Stimulated activated CD4-positive, alpha-beta T cell treated with anti-CD3 and anti-CD28 coated beads, Interleukin-15, amount 100 ng/mL, for 1 hour (primary cell): ENCODE measurements at places on chromosomes 1 and 21.

DNA sequence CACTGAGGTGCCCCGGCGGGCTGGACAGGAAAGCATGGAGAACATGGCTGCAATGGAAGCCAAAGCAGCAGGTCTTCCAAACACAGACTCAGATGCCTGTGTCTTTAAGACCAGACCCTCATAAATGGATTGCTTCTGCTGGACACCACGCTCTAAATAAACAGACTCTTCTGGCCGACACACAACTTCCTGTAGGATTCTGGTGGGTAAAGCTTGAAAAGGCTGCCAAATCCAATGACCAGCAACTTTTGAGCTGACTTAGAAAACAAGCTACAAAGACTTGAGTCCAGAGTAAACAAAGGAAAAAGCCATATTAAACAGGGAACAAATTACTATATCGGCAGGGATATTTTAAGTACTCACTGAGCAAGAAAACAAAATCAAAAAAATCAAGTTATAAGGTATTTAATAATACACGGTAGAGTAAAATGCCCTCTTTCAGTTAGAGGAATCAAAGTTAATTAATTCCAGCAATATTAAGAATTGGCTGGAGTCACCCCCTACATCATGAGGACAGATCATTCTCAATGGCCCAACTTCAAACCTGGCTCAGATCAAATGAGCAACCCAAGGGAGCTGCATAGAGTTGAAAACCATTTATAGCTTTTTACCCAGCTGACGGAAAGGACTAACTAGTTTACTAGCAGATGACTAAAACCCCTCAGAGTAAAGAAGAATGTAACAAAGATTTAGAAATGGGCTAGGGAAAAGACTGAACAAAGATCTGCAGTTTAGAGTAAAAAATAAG lies 102.4 kb downstream of the TGFBR3 start:
- DNase-seq = no peak

GRCh38 chr1:43135857-43136781 lies 36.0 kb downstream of the EBNA1BP2 start:
- DNase-seq = no peak

- DNase-seq = no peak
Measured at GRCh38 chr1:225445639-225446594, 18.1 kb upstream of the LBR start.

GRCh38 chr21:35528116-35529042 lies 479.3 kb upstream of the RUNX1 start:
- DNase-seq = peak; percentile 13

DNA sequence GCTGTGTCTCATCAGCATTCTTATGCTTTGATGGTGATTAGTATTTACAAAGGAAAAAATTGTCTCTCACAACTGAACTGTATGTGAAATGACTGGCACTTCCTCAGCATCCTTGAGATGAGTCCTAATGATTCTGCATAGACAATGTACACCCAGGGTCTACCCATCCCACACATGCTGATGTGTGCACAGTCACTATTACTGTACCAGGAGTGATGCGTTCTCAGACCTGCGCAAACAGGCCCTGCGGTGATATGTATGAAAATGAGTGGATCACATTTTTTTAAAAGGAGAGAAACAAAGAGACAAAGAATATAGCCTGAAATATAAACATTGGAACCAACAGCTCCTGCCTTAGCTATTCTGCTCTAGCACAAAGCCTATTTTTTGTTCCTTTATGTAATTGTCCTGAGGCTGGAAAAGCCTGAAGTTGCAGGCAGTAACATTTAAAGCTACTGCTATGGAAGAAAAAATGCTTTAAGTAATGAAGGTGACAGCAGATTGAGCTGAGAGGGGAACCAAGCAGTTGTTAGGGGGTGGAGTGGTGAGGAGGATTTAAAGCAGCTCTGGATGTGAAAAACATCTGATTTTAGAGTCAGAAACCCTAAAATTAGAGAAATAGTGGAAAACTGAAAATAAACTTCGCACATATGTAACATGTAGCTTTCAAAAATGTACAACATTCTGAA lies 5.5 kb downstream of the RCAN1 start:
- no peak for DNase-seq

DNA sequence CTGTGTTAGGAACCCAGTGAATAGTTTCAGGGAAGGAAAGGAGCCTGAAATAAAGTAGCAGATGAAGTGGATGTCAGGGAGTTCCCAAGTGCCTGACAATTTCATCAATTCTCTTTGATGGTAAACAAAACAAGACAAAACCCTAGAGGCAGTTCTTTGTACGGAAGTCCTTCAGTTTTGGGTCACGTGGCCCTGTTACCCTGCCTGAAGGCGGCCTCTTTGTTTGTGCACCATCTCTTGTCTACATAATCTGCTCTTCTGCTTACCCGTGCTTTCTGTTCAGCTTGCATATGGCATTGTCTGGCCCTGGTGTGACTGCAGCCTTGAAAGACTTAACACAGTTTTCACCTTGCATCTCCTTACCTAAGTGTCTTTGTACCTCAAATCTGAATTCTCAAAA lies 166.7 kb upstream of the DUSP10 start:
- no peak for DNase-seq

GRCh38 chr1:112729909-112730308 lies 14.8 kb upstream of the PPM1J start:
- DNase-seq = no peak

DNA sequence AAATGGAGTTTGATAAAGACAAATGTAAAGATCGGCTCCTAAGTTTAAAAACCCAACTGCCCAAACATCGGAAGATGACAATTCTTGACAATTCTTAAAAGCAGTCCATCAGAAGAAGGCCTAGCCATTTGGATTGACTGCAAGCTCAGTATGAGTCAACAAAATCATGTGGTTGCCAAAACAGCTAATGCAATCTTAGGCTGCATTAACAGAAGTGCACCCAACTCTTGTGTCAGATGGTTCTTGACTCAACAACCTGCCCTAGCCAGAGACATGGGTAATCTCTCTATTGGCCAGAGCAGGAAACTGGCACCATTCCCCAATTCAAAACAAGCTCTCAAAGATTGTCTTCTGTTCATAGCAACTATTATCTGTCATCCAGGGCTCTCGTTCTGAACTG lies 9.9 kb upstream of the NCF2 start:
- no peak for DNase-seq

DNA sequence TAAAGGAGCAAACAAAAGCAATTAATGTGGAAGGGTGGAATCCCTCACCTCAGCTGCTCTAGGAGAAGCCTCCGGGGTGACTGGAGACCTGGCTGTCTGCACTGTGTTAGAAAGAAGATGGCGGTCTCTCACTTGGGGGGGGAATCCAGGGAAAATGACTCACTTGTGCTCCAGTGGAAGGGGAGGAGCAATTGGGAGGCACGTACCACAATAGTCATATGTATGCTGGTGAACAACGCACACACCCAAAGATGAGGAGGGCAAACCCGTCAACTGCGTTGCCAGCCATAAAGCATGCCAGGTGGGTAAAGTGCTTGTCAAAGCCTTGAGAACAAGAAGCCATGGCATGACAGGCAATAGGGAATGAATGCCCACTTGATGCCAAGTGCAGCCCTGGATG lies 22.1 kb downstream of the PLEKHA6 start:
- DNase-seq = no peak

DNA sequence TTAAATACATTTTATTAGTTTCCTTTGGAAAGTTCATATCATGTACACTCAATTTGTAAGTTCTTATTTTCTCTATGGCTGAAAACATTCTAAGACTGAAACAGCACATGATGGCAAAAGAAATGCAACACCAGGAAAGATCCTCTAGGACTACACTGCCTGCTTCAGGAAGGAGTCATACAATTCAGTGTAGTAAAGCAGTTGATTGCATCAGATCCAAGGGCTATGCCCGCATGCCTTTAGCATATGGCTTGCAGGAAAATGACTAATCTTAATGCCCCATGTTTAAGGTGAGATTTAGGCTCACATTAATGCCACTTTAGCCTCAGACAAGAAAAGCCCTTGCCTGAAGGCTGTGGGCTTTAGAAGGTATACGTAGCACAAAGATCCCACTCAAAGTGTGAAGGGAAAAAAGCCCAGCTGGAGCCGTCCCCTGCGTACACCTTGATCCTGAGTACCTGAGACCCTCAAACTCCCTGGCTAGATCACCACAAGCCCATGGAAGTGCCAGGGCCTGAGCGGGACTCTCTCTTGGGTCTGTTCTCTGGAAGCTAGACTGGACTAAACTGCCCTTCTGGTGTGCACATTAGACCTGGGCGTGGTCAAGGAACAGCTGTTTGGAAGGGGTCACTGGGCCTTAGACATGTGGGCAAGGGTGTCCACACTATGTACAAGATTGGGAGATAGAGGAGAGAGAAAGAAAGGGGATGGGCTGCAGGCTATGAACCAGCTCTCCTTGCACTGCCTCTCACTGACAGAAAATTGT lies 52.9 kb downstream of the ESRRG start:
- no peak for DNase-seq

DNA sequence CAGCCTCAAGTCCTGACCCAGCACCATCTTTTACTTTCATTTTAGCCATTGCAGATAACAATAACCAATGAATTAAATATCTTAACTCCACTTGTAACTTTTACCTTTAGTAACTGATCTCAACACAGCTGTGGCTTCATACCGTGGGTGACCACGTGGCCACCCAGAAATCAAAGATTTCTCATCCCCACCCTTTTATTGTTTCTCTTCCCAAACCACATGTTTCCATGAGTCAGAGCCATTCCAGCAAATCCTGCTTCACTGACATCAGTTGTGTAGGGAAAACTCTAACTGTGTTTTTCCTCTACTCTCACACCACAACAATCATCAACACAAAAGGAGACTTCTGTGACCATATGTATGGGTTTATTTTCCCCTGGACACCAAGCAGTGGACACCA lies 25.1 kb upstream of the BRDT start:
- DNase-seq = no peak

DNA sequence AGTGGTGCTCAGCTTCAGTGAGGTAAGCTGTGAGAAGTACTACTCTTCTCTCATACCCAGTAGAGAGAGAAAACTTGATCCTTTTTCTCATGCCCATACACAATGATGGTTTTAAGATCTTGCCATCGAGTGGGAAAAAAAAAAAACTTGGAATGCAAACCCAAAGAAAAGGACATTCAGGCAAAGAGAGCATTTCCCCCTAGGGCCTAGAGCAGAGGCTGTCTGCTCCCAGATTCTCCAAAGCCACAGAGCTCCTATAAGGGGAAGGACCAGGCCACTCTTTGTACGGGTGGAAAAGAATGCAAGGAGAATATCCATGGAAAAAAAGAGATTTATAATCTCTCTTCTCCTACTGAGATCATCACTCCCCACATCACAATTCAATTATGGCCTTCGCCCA lies 34.9 kb downstream of the MROH9 start:
- no peak for DNase-seq

GRCh38 chr1:210262167-210262896 lies 29.7 kb downstream of the SERTAD4 start:
- DNase-seq = no peak

DNA sequence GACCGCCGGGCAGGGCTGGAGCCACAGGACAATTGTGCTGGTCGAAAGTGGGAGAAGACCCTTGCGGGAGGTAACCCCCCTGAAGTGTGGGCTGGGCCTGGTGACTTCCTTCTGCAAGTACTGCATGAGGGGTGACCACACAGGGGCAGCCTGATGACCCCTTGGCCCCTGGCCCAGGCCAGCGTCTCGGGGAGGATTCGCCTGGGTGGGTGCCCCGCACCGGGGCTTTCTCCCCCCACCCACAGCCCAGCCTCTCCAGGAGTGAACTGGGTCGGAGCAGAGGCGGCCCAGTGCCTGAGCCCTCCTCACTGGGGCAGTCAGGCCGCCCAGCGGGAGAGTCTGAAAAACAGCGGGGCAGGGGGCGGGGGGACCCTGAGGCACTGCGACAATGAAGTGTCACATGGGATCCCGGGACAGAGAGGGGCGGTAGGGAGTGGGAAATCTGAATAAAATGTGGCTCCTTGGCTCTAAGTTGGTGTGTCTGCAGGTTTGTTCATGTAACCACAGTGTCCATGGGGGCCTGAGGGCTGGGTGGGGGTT lies 1.6 kb upstream of the DNMT3L start:
- DNase-seq = no peak

DNA sequence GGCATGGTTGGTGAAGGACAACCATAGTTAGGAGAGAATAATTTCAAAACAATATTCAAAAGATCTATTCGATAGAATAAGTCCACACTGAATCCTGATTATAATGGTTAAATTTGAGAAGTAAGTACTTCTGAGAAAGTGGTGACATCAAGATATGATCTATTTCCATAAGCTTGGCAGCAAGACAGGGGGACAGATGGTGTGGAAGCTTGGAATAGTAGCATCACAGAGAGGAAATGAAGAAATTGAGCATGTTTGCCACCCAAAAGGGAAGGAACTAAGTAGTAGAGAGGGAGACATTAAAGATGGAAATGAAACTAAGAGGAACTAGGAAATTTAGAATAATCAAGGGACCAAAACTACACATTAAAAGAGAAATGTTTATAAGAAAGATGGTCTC lies 94.5 kb downstream of the OLFM3 start:
- DNase-seq = no peak

GRCh38 chr1:165629848-165630628 lies 996 bp upstream of the MGST3 start:
- no peak for DNase-seq

GRCh38 chr1:207218512-207219362 lies 102.7 kb upstream of the CD55 start:
- no peak for DNase-seq

DNA sequence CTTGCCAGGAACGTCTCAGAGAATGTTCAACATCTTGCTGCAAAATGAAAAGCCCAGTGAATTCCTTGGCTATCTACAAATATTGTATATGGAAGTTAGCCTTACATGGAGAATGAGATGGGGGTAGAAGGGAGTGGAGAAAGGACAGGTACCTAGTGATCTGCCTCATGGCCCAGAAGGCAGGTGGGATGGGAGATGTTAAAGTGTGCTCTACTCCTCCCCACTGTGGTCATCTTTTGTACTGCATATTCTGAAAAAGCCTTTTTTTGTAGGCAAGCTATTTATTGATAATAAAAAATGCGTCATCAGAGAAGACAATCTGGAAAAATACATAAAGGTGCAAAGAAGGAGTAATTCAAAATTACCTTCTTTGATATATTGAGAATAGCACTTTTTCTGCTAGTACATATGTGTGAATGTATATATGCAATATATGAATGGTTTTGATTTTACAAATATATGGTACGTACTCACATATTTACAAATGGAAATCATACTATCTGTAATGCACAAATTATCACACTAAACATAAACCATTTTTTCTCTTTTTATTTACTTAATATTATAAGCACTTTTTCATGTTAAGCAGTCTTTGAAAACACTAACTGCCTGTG lies 19.1 kb upstream of the SLC5A9 start:
- no peak for DNase-seq

GRCh38 chr1:155218854-155219591 lies 10.5 kb downstream of the MTX1 start:
- DNase-seq = no peak

DNA sequence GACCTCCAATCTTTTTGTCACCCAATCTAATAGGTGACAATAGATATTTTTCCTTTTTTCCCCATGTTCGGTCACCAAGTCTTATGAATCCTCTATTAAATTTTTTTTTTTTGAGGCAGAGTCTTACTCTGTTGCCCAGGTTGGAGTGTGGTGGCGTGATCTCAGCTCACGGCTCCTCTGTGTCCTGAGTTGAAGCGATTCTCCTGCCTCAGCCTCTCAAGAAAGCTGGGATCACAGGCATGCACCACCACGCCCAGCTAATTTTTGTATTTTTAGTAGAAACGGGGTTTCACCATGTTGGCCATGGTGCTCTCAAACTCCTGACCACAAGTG lies 42.5 kb upstream of the MTF1 start:
- no peak for DNase-seq

- no peak for DNase-seq
Measured at GRCh38 chr1:20947409-20947808, 160.3 kb upstream of the HP1BP3 start.
